ENCODE measurements at places on chromosomes 5 and 9.

DNA sequence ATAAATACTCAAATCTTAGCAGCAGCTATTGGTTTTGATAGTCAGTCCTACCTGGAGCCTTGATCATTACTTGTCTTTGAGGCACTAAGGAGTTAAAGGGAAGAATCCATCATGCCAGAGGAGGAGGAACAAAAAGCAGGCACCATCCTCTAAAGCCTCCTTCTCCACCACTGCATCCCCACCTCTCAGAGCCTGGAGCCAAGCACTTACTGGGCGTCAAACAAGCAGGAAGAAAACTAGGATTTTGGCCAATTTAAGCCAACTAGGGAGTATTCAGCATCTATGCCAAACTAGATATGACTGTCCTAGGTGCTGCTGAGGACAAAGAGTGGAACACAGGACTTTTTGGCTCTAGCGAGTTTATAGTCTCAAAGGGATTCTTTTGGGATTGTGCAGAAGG is 152.5 kb downstream of the PPP2R2B start:
- DNase-seq = no peak

DNA sequence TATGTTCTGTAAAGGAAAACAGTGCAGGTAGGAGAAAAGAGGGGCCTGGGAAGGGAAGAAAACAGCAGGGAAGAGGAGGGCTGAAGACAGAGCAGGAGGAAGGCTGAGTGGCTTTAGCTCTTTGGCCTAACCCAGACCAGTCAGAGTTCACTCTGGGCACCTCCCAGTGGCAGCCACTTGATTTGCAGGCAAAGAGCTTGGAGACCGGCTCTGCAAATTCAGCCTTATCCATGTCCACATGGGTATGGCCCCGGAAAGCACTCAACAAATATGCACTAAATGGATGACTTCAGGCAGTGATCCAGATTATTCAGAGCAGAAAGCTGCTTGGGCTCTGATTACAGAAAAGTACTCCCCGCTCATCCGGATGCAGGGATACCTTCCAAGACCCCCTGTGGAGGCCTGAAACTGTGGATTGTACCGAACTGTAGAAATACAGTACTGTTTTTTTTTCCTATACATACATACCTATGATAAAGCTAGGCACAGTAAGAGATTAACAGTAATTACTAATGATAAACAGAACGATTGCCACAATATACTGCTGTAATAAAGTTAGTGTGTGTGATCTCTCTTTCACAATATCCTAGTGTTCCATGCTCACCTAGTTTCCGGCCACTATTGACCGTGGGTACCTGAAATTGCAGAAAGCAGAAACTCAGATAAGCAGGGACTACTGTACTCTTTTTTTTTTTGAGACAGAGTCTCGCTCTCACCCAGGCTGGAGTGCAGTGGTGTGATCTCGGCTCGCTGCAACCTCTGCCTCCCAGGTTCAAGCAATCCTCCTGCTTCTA is 4.6 kb upstream of the RNU6ATAC start:
- DNase-seq = no peak

DNA sequence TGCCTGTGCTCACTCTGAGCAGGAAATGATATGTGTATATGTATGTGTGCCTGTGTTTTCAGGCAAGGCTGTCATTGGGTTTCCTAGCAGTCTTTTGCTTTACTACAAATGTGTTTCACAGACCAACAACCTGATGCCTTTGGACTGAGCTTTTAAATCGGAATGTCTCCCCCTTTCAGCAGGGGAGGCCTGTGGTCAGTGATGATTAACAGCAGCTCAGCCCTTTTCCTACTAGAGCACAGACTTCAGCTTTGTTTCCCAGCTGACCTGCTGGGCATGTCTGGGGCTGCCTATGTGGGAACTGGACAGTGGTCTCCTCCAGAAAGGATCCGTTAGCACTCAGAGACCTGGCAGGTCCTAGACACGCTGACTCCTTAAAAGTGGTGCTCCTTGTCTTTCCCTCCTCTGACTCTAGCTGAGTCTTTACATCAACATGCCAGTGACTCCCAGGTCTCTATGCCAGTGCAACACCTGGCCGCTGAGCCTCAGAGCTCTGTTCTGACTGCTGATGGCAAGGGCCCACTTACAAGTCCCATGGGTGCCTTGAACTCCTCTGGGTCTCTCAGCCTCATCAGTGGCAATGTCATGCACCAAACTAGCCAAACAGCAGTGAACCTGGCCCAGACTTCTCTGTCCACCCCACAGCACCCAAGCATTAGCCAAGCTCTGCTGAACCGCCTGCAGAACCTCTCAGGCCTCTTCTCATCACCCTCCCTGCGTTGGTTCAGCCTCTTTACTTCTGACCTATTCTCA is 7.7 kb downstream of the MACROH2A1 start:
- no peak for DNase-seq

GRCh38 chr5:176319827-176320554 is 41.6 kb downstream of the KIAA1191 start:
- DNase-seq = no peak

- no peak for DNase-seq
These were observed 11.6 kb upstream of the SFXN1 start for GRCh38 chr5:175466700-175467318.

GRCh38 chr5:157273131-157273556 is 7.2 kb downstream of the CYFIP2 start:
- DNase-seq = no peak

DNA sequence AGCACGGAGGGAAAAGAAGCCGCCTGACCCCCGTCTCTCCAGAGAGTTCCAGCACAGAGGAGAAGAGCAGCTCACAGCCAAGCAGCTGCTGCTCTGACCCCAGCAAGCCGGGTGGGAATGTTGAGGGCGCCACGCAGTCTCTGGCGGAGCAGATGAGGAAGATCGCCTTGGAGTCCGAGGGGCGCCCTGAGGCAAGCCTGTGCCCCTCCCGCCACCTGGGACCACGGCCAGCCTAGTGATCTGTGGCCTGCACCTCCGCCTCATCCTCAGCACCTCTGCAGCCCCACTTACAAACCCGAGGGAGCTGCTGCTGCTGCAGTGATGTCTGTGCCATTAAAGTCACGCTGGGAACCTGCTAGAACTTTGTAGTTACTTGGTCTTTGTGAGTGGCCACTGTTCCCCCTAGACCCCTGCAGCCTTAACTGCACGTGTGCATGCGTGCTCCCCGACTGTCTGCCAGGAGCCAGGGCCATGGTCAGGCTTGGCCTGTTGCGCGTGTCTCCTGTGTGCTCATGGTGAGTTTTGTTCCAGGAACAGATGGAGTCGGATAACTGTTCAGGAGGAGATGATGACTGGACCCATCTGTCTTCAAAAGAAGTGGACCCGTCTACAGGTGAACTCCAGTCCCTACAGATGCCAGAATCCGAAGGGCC is 12.5 kb downstream of the SQSTM1 start:
- no peak for DNase-seq

- no peak for DNase-seq
These were observed 69.8 kb upstream of the UBTD2 start for GRCh38 chr5:172353271-172353812.

DNA sequence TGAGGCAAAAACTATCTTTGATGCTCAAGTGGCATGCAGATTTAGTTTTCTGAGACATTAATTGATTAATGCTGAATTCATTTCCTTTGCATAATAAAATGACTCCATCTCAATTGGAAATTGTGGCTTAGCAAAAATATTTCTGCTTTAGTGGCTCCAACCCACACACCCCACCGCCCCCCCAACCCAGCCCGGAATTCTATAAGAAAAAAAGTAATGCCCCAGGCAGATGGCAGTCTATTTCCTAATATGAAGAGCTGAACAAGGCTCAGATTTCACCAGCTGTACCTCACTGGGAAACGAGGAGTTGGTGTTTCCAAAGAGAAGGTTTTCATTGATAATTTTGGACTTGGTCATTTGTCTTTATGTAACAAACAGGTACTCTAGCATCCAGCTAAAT is 182.1 kb downstream of the FBN2 start:
- DNase-seq = no peak

DNA sequence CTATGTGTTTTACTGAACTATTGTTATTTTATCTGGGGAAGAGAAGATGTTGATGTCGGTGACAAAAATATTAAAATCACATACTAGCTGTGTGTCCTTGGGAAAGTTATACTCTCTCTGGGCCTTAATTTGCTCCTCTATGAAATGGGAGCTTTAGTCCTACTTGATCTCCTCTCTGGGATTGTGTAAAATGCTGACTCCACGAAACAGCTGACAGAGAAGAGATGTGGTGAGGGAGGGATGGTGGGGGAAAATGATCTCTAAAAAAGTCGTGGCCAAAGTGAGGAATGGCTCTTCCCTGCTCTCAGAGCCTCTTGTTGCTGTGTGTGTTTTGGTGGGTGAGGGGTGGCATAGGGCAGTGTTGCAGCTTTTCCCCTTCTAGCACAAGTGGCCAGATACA is 173.7 kb downstream of the MELK start:
- no peak for DNase-seq

GRCh38 chr5:169717288-169717687 is 80.2 kb downstream of the DOCK2 start:
- DNase-seq = no peak

DNA sequence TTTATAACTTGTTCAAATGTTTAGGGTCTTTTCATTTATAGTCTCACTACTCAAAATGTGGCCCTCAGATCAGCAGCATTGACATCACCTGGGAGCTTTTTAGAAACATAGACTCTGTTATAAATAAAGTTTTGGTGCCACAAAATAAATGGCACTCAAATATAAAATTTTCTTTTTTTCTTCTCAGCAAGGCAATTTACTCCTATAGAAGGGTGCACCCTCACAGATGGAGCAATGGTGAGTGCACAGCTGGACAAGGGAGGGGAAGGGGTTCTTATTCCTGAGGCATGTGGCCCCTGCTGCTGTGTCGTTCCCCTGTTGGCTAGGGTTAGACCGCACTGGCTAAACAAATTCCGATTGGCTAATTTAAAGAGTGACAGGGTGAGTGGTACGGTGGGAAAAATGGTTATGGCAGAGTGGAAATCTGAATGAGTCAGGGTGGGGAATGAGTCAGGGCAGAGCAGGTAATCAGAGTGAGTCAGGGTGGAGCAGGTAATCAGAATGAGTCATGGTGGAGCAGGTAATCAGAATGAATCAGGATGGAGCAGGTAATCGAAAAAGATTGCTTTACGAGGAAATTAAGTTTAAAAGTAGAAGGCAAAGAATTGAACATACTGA is 31.8 kb upstream of the C7 start:
- no peak for DNase-seq

DNA sequence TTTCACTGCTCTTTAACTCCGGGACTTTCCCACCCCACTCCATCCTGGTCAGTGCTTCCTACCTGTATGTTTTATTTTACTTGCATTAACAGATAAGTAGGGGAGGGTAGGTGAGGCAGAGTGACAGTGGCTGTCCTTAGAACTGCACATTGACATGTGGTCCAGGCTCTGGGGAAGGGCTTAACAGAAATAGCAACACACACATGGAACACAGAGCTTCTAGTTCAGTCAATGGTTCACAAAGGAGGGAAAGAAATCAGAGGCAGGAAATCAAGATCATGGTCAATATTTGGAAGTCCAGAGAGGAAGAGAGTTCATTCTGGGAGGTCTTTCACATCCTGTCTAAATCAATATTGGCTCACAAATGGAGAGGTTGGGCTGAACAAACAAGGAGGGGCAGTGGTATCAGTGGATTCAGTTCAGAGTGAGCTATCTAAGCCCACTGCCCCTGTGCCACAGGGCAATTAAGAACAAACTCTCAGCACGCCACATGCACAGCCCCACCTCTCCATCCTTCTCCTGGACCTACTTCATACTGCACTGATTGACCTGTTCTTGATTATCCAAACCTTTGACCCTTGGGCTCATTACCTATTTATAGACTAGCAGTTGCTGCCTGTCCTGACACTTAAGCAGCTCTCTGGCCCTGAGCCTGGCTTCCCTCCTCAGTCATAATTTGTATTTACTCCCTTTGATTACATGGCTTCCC is 6.2 kb upstream of the VPS13A start:
- DNase-seq = no peak

DNA sequence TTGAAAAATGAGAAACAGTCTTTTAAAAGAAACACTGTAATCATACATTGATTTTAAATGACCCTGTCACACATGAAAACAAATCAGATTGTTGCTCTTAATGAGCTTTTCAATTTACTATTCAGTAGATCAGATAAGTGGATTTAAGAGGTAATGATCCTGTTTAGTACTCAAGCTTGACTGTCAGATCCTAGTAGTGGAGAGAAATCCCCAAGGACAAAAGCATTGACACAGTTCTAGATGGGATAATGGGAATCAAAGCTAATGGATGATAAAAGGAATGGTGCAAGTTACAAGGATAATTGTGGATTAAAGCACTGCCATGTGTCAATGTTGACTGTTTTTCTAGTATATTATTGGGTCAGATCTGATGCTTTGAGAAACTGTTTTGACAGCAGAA is 142.3 kb upstream of the TLX3 start:
- no peak for DNase-seq

GRCh38 chr5:60826653-60827052 is 17.4 kb downstream of the ELOVL7 start:
- DNase-seq = no peak

DNA sequence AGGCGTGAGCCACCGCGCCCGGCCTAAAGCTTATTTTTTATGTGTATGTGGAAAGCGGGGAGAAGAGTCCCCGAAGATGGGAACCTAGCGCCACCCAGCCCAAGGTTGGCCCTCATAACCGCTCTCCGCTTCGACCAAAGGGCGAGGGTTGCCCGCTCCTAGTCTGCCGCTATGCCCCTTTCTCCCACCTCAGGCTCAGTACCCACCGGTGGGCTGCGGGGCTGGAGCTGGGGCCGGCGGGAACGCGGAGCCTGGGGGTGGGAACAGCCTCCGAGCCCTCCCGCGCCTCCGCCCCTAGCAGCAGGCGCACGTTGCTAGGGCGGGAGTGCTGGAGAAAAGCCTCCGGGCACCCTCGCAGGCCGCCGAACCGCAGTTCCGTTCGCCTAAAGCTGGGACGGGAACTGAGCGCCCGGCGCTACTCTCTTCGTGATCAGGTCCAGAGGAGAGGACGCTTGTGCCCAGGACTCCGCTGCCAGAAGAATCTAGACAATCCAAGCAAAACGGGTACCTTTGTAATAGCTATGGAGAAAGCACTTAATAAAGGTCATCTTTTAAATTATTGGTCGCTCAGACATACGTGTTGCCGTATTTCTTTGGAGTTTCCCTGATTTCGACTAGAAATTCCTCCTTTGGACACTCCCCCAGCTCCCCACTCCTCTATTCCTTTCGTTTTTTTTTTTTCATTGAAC is at the start of gene WDR31:
Gene WDR31 (minus strand): TSS at position 265 of the 689 bp plus-strand sequence. CDS start 8,253 bp downstream, outside the sequence.
- DNase-seq = peak; percentile 68

GRCh38 chr5:178468196-178468685 is 122.0 kb downstream of the COL23A1 start:
- no peak for DNase-seq
